CD4-positive, CD25-positive, alpha-beta regulatory T cell (primary cell): ENCODE measurements at places on chromosomes 1 and 21.

- no peak for DNase-seq
These were observed 18.1 kb upstream of the ZBTB8A start for GRCh38 chr1:32521165-32521564.

GRCh38 chr1:201348211-201348566 is 29.3 kb downstream of the TNNT2 start:
- DNase-seq, result peak; percentile 39

DNA sequence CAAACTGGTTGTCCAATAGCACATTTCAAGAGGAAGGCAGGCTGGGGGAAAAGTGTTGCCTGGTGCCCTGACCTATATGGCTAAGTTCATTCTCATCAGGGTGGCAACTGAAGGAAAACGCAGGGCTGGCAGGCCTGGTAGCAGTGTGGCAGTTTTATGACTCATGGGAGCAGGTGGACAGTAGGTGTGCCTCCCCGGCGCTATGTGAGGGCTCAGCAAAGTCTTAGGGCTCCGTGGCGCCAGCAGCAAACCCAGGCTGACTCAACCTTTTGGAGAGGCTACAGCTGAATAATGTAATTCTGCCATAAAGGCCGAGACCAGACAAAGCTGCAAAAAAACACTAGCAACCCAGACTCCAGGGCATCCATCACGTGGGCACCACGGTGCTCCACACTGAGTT is 23.6 kb downstream of the GADD45A start:
- DNase-seq, result no peak

DNA sequence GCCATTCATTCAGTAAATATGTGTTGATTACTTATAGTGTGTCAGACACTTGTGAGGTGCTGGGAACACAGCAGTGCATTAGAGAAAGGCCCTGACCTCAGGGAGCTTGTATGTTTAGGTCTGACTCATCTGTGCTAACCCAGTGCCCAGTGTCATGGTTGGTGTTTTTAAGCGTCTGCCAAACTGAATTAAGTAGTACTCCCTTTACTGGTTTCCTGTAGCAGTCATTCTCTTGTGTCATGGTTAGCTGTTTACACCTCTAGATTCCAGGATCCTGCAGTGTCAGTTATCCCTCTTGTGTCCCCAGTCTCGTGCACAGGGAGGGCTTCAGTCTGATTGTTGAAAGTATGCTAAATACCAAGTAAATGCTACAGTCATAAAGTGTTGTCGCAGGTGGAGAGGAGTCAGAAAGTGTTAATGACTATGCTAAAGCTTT is 14.2 kb downstream of the UCK2 start:
- no peak for DNase-seq

GRCh38 chr1:25549273-25550154 is 6.1 kb downstream of the LDLRAP1 start:
- peak; percentile 66 for DNase-seq

GRCh38 chr1:112826217-112826944 is 111.2 kb upstream of the PPM1J start:
- no peak for DNase-seq

DNA sequence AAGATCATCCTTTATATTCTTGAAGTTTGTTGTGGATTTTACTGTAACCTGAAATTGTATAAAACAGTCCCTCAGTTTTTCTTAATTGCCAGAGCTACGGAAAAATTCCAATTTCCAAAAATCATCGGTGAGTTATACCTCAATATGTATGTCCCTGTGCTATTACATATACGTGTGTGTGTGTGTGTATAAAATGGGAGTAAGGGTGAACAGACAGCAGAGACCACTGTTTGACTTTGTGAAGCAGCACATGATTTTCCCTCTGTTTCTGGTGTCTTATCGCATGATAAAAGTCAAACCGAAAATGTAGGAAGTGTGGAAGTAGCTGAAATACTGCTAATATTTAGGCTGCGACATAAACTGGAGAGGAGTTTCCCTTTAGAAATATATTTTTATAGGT is 1.2 kb downstream of the OR2T1 start:
- DNase-seq, result no peak
